ENCODE measurements at places on chromosomes 4 and X. TPM values are rescaled to one million over a fixed set of nuclear protein-coding genes. Genes with fewer than 3 reads are reported as not detected.

- no peak overlapping the region for H3K27ac ChIP-seq
- DNase-seq, result no peak
- H3K27me3 ChIP-seq, result no peaks in the 10 kb centered on the region
- no peaks in the 10 kb centered on the region for H3K36me3 ChIP-seq
- H3K4me1 ChIP-seq, result no peaks in the 10 kb centered on the region
These were observed 74.6 kb downstream of the NAF1 start for GRCh38 chr4:163092093-163092492.

- no peak overlapping the region for H3K27ac ChIP-seq
- no peaks in the 10 kb centered on the region for H3K27me3 ChIP-seq
- H3K4me3 ChIP-seq, result no peak overlapping the region
- no peaks in the 10 kb centered on the region for H3K4me1 ChIP-seq
- no peaks in the 10 kb centered on the region for H3K36me3 ChIP-seq
These were observed 66.7 kb upstream of the PJA1 start for GRCh38 chrX:69231903-69232302.

DNA sequence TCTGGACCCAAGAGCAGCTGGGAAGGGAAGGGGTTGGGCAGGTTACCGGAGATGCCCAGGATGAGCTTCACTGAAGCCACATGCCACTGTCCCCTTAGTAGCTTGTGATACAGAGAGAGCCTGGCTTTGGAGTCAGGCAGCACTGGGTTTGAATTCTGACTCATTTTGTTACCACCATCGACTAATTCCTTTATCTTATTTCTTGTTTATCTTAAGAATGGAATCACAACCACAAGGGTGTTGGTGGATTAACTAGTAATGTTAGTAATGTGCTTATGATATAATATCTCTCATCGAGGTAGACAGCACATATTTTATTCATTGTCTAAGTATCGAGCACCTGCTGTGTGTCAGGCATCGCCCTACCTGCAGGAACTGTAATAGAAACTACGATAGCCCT, 17.7 kb upstream of the STX18 start:
- DNase-seq, result no peak
- no peaks in the 10 kb centered on the region for H3K27me3 ChIP-seq

DNA sequence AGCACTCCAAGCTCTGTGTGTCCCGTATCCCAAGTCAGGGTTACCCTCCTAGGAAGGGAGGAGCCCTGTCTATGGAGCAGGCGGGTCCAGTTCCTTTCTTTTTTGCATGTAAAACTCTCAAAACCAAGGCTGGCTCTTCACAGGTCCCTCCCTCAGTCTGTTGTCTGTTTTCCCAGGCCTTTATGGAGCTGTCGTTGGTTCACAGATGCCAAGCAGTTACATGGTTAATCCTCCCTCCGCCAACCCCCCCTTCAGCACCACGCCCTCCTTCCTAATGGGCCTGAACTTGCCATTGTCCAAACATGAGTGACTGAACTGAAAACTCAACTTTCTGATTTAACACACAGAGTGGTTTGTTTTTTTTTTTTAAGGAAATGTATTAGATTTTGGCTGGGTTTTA, 148.3 kb downstream of the STOX2 start:
- H3K4me1 ChIP-seq, result no peaks in the 10 kb centered on the region
- H3K4me3 ChIP-seq, result no peak overlapping the region
- H3K27ac ChIP-seq, result no peak overlapping the region
- H3K27me3 ChIP-seq, result no peaks in the 10 kb centered on the region
- no peak for DNase-seq

DNA sequence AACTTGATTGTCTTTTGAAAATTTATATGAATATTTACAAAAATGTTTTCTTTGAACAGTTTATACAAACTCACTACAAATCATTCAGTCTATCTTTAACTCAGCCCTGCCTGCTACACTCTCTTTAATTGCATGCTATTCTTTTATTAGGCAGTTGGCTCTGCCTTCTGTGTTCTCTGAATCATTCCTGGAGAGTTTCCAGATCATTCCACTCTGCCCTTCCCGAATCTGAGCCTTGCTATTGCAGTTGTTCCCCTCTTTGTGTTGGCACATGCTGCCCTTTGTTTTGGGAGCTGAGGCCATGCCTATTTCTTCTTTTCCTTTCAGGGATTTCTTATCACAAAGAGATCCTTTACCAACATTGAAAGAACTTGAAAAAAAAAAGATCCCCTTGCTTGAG, 8.7 kb upstream of the TECRL start:
- no peaks in the 10 kb centered on the region for H3K27me3 ChIP-seq
- no peak overlapping the region for H3K4me3 ChIP-seq
- no peaks in the 10 kb centered on the region for H3K4me1 ChIP-seq

The ZIC3 gene
- not detected for total RNA-seq
